IPS DF 19.7 (cell line): ENCODE measurements at places on chromosomes 11 and 22.

DNA sequence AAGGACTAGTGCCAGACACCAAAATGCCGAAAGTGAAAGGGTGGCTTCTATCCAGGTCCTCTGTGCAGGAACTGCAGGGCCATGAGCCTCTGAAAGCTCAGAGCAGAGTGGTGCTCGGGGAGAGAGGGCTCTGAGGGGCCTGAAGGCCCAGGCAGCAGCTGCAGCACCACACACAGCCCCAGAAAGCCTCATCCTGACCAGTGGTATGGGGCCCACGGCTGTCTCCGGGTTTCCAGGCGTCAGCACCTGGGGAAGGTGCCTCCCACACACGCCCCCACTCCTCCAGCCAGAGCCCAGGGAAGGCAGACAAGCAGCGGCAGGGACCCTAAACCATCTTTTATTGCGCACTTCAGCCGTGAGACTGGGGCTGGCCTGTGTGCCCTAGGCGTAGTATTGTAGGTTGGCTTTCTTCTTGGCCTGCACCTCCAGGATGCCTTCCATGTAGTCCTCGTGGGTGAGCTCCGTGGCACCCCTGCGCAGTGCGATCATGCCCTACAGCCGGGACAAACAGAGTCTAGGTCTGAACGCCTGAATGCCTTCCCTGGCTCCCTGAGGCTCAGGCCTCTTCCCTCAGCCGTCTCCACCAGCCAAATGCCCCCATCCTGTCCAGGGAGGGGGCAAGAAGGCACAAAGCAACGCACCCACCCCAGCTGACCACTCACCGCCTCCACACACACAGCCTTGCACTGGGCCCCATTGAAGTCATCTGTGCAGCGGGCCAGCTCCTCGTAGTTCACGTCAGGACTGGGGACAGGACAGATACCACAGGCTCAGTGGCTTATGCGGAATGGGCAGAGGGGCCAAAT lies 7.6 kb downstream of the PSMC3 start:
- no peak for DNase-seq

DNA sequence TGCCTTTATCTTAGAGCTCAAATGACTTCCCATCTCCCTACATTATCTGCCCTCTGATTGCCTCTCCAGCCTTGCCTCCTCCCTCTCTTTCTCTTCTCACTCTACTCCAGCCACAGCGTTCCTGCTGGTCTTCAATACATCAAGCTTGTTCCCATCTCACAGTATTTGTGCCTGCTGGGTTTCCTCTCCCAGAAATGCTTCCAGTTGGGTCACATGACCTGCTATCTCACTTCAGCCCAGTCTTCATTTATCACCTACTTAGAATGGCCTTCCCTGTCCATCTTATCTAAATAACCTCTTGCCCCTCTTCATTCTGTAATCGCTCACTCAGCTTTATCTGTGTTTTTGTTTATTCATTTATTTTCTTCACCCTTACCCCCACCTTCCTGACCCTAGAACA lies 61.8 kb upstream of the FAR1 start:
- DNase-seq: no peak

GRCh38 chr22:45783021-45783420 lies 111.4 kb downstream of the ATXN10 start:
- no peak for DNase-seq

- DNase-seq: no peak
Observed at GRCh38 chr11:124676386-124676785, 2.7 kb downstream of the SPA17 start.

DNA sequence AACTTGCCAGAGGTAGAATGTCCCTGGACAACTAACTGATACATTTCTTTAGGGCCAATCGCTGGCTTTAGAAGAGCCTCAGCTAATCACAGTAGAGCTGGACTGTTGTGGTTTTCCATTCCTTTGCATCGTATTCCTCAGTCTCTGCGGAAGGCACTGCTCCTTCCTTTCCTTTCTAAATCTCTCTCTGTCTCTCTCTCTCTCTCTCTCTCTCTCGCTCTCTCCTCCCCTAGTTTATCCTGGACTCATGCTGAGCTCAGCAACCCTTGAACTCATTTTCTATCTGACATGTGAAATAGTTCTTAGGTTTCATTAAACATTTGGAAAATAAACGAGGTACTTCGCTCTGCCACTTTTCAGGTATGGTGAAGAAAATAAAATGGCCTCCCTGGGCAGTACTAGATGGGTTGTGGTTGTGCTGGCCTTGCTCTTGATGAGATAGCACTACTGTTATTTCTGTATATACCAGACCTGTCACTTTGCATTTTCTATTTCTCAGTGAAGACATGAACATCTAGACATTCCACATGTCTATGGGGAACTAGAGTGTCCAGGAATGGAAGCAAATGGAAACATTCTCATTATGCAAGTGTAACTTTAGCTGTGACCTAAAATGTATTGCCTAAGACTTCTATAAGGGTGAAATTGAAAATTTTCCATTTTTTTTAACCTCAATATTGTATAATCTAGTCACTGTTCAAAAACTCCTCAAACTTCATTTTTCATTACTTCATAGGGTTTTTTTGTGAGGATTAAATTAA lies 12.0 kb upstream of the SESN3 start:
- DNase-seq: no peak

DNA sequence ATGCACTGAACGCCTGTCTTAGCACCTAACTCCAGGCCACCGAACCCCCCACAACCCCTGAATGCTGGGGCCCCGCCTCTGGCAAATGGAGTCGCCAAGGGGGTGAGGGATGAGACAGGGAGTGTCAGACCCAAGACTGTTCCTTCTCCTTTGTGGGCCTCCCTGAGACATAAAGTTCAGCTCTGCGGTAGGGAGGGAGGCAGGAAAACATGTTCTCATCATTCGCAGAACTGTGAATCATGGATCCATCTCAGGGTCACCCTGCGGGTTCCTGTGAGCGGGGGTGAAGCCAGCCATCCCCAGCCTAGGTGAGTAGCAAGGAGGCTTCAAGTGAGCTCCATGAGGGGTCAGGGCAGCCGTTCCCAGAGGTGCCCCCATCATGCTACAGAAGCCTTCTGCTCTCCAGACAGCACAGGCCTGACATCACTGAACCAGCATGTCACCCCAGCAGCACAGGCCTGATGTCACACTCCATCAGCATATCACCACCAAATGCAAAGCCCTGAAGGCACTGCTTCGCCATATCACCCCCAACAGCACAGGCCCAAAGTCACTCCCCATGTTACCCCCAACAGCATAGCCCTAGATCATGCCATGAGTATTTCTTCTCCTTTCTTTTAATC lies 27.2 kb downstream of the TMPRSS6 start:
- no peak for DNase-seq

DNA sequence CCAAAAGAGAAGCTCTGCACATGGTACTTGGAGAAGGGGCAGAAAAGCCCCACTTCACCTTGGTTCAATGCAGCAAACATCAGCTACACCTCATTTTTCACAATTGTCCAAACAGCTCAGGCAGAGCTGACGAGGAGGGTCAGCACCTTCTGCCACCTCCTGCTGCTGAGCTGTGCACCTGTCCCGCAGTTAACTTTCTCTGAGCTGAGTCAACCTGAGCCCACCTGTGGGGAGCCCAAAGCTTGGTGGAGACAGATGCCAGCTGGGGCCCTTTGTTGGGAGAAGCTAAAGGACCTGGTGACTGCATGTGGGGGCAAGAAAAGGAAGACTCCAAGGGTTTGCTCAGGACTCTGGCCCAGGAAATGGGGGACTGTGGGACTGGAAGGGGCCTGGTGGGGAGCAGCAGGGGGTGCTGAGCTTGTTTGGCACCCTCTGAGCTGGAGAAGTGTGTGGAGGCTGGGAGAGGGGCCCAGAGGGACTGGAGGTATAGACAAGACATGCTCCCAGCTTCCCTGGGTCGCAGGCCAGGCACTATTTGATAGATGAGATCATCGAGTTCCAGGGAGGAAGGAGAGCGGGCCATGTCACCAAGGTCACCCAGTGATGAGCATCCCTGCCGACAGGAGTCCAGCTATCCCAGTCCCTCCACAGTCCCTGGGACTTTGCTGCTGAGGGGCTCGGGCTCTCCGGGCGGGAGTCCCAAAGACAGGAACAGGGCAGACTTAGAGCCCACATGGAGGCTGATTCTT lies 53.5 kb downstream of the KCNJ4 start:
- DNase-seq: no peak

- DNase-seq: no peak
Observed at GRCh38 chr11:61850687-61851086, 22.6 kb downstream of the FADS2 start.

DNA sequence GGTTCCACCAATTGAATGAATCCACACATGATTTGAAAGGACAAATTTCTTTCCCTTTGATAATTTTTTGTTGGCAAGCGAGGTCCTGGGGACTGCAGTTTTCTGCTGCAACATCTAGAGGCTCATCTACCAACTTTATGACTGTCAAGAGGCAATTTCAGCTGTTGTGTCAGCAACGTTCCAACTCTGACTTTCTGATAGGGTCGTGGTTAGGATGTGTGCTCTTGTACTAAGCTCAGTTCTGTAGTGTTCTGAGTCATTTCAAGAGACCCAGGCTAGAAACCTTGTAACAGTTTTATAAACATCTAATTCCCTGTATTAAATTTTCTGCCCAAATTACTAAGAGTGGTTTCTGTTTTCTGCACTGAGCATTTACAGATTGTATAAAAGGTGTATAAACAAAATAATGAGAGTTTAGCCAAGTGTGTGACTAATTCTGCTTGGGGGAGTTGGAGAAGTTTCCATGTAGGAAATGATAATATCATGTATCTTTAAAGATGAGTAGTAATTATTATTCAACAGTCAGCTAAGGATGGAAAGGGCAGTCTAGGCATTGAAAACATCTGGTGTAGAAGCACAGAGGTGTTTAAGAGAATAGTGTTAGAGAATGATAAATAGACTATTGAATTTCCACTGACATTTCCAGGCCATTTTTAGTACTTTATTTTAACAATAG lies 72.2 kb downstream of the RBMXL2 start:
- no peak for DNase-seq

GRCh38 chr11:129323896-129324502 lies 51.6 kb upstream of the BARX2 start:
- no peak for DNase-seq

DNA sequence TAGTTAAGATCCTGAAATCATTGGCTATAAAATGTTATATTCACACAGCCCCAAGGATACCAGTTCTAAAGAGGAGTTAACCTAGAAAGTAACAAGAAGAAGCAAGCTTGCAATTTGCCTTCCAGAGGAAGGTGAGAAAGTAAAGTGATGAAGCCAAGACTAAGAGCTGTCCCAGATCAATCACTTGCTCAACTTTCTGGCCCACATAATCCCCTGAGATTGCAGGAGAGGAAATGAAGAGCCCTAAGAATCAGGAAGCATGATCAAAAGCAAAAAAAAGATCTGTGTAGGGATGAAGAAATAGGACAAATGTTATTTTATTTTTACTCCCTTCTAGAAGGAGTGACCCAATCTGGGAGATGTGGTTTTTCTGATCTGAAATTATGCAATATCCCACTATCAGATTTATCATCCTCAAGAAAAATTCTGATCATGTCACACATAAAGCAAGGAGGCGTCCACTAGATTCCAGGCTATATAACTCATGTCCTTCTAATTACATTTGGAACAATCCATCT lies 180.3 kb upstream of the GUCY1A2 start:
- no peak for DNase-seq
